ENCODE measurements at places on chromosomes 6 and 20.

DNA sequence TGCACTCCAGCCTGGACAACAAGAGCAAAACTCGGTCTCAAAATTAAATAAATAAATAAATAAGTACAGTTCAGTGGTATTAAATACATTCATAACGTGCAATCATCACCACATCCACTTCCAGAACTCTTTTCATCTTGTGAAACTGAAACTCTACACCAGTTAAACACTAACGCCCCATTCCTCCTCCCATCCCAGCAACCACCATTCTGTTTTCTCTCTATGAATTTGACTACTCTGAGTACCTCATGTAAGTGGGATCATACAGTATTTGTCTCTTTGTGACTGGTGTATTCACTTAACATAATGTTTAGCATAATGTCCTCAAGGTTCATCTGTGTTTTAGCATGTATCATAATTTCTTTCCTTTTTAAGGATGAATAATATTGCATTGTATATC lies 29.1 kb upstream of the SCML4 start:
- no peak for DNase-seq

DNA sequence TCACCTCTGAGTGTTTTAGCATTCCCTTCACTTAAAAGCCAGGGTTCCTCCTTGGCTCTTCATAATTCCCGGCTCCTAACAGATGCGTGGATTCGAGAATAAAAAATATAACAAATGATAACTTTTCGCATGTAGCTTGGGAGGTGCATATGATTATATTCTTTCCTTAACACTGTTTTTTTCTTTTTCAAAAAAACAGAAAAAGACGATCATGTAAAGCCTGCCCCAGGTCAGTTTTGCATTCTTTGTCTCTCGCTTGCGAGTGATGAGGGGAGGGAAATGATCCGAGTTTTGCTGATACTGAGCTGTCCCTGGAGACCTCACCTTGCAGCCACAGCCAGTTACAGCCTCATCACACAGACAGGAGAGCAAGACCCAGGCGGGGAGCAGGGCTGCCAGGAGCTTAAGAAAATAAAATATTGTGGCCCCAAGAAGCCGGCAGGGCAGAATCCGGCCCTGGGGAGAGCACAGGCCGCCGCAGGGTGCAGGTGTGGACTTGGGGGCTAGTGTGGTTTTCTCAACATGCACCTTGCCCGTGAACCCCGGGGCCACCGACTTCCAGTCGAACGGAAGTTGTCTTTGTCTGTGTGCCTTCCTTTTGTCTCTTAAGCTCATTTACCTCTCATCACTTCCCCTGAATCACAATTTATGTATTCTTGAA lies 301.8 kb downstream of the TAF4 start:
- no peak for DNase-seq

DNA sequence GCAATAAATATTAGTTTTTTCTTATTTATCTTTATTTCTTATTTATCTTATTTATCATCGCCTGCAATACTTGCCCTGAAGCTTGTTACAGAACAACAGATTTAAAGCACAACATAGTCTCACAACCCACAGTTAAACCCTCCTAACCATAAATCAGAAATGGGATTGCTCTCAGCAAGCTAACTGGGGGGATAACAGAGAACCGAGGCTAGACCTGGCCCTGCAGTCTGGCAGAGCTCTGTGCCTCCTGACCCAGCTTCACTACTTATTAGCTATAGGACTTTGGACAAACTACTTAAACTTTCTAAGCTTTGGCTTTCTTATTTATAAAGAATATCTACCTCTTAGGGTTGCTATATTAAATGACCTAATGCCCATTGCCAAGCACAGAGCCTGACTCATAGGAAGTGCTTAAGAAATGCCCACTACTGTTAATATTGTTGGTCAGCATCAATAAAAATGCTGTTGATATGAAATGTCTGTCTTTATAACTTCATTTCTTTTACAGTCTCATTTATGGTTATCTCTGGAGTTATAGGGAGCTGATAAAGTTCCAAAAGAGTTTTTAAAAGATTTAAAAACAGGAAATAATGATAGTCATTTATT lies 87.9 kb upstream of the BEND6 start:
- DNase-seq: peak; percentile 66

DNA sequence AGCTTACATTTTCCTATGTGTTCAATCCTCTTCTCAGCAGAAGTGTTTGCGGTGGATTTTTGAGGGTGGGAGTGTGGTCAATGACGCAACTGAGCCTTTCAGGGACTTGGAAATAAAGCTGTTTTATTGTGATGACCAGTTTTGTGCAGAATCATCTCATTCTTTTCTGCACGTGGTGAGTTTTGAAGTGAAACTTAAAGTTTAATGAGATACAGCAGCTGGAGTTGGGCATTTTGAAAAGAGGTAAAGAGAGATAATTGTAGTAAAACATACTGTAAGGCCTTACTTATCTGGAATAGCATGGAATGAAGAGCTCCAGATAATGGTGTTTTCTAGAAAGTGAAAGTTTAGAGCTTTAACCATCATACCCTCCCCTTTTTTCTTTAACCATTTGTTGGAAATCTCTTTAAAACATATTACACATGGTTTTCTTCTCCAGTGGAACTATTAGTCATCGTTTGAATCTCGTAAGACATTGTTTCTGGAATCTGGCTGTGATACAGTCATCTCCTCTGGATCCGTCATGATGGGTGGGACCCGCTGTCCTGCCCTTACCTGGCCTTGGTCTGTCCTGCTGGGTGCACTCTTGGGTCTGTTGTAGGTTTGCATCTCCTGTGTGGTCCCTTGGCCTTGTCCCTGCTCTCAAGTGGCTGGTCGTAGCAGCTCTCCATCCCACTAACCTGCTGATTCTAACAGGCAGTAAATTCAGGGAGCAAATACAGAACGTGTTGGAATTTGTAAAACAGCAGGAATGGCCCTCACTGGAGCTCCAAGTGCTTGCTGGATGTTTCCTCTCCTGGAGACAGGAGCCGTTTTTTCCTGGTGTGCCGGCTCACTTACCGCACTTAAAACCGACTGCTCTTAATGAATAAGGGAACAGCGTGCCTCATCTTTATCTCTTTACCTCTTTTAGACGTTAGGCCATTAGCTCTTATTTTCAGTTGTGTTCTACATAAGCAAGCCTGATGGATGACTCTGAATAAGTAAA lies 29.8 kb downstream of the UST start:
- peak; percentile 83 for DNase-seq

- DNase-seq: no peak
These were observed 272.1 kb upstream of the TAB2 start for GRCh38 chr6:149045404-149045803.

DNA sequence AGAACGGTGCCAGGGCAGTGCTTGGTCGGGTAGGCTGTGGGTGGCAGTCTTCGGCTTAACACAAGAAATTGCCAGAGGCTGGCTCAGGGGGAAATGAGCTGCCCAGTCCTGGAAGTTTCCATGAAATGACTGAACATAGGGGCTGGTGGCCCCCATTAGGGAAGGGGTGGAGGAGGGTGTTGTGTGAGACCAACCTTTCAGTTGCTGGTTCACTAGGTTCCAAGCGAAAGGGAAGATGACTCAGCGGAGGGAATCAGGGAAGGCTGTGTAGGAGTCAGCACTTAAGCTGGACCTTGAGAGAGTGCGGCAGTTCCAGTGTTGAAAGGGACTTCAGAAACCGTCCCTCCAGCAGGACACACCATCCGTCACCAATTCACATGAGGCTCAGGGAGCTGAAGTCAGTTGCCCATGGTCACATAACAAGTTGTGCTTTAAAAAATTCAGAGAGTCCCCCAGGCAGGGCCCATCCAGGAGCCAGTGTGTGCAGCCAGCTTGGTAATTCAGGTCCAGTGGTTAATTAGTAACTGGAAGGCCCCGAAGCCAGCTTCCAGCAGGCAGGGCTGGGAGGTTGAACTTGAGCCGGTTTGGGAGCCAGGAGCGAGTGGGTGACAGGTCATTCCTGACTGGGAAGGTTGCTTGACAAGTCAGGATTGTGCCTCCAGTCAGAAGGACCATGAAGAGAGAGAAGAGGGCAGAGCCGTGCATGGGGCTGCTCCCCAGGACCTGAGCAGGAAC lies at the start of gene SGK2:
SGK2 (plus strand) TSS at position 616 of the 735 bp plus-strand sequence. CDS start 7,469 bp downstream, outside the sequence.
- DNase-seq: peak; percentile 66

DNA sequence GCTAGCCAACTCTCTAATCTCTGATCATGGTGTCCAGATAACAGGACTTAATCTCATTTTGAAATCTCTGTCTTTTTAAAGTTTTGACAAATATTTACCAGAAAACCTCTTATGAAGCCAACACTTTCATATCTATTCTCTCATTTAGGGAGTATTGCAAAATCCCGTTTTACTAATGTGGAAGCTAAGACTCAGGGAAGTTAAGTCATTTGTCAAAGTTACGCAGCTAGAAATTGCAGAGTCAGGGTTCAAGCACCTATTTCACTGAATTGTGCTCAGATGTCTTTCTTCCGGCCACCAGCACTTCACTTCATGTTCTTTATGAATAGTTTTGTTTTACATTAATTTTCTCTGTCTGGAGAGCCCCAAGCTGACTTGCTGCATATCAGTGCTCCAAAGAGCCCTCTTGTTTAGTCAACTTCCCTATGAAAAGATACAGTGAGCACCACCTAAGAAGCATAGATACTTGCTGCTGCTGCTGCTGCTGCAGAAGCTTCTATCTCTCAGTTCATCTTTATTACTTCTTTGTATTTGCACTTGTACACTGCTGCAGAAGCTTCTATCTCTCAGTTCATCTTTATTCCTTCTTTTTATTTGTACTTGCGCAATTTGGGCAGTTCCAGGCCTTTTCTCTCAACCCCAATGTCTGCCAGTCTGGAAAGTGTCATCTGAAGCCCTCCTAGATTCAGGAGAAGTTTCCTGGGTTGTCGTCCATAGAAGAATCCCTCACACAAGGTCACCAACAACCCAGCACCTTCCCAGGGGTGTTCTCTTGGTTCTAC lies 329.7 kb downstream of the MAFB start:
- no peak for DNase-seq

DNA sequence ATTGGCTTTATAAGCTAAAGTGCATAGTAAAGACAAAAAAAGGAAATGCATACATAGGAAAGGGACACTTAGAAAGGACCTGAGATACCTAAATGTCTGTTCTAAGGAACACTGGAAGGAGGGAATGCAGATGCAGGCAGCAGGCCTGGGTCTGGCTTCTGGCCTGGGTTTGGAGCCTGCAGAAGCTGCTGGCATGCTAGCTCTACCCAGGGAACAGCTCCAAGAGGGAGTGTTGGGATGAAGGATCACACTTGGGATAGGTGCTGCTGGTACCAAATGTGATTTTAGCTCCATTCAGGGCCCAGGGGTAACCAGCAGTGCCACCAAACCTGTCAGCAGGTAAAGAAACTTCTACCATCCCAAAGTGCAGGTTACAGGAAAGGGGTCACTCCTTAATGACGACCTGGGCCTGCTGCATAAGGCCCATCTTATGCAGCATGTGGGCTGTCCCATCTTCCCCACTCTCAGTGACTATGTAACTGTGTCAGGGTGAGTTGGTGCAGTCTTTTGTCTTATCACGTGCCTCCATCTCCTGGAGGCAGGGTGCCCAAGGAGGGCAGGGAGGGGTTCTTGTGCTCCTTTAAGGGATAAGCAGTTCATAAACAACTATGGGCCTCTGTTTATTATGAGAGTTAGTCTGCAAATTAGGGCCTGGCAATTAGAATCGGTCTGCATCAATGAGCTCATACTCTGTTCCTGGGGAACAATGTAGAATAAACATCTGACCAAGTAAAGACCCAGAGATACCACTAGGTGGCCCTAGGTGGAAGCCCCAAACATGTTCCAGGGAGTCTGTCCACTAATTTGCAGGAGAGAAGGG lies 26.9 kb downstream of the DDX27 start:
- DNase-seq: peak; percentile 70

GRCh38 chr6:75760320-75760719 lies 11.3 kb downstream of the MYO6 start:
- DNase-seq: no peak

Data from fibroblast of pulmonary artery (primary cell).